ENCODE measurements at places on chromosomes 3 and 15.

DNA sequence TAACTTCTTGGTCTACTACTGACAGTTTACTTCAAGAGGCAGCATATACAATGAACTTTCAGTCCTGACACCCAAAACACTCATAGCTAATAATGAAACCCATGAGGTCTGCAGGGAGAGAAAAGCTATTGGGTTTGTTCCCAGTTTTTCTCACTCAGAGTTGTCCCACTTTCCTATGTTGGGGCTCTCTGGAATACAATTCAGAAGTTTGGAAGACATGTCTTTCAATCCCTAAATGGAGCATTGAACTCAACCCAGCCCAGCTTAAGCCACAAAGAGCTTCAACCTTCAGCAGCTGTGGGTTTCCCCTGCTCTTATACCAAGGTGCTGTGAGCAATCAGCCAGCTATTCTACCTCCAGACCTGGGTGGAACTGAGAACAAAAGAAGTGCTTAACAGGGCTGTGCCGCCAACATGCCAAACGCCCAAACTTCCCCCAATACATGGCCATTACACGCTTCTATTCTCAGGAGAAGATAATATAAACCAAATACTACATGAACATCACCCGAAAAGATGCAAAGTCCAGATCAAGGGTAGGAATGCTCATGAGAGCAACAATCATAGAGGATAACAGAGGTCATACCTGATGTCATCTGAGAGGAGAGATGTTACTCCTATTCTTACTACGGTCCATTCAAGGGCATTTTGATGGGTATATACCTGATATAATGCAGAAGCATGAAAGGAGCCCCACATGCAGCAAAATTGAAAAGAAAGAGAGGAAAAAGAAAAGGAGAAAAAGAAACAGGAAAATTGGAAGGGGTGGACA is 131.2 kb upstream of the TGFBR2 start:
- no peak for DNase-seq

- no peak for DNase-seq
Observed at GRCh38 chr3:194779729-194780224, 94.1 kb downstream of the FAM43A start.

DNA sequence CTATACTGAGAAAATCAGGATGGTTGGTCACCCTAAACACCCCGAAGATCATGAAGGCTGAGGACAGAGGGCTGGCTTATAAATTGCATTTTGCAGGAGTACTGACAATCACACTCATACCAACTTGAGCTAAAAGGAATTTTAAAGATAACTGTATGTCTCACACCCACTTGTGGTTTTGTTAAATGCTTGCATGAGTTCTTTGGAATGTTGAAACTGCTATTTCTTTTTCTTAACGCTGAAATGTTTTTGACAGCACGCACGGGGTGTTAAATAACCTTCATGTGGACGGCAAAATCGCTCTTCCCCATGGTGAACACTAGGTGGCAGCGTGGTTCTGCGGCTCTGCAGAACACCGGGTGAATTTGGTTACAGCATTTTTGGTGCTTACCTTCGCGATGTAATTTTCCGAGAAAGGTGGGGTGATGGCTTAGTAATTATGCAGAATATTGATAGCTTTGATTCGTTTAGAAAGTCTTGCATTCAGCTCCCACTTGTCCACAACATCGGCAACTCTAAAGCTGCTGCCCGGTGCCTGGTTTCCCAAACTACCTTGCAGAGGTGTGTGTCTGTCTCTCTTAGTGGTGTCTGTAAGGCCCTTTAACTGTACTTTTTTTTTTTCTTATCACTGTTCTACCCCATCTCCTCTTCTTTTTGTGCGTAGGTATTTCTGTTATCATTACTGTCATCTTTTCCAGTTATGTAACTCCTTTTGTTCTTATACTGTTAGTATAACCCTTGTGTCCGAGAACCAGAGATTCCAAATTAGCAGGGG is 51.7 kb downstream of the ARNT2 start:
- DNase-seq, result no peak

GRCh38 chr3:146326875-146327543 is 76.1 kb upstream of the PLSCR4 start:
- DNase-seq, result no peak

DNA sequence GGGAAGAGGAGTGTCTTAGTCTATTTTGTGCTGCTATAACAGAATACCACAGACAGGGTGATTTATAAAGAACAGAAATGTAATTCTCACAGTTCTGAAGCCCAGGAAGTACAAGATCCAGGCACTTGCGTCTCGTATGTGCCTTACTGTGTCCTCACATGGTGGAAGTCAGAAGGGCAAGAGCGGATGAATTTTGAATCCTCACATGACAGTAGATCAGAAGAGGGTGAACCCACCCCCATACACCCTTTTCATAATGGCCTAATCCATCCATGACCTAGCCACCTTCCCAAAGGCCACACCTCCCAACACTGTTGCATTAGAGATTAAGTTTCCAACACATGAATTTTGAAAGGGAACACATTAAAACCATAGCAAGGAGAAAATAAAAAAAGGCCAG is 18.7 kb upstream of the ANXA2 start:
- DNase-seq, result no peak

DNA sequence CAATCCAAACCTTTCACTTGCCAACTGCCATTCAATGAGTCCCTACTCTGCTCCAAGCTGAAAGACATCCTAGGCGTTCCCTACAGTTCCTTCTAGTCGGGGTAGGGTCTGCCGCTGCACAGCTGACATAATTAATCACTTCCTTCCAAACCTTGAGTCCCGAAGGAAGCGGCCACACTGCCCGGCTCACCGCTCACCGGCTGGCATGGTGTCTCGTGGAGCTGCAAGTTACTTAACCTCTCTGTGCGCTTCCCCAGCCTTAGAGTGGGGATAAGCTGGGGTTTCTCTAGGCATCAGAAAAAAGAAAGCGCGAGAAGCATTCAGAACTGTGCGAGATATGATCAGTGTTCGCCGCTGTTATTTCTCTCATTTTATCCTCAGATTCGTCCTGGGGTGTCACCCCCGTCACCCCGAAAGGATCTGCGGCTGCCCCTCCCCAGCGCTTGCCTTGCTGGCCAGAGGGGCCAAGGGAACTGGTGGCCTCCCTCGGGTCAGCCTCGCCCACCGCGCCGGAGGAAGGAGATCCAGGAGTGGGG is 748 bp downstream of the MRPS25 start:
- DNase-seq, result no peak

- peak; percentile 3 for DNase-seq
Observed at GRCh38 chr3:172107403-172107802, 68.0 kb downstream of the FNDC3B start.

DNA sequence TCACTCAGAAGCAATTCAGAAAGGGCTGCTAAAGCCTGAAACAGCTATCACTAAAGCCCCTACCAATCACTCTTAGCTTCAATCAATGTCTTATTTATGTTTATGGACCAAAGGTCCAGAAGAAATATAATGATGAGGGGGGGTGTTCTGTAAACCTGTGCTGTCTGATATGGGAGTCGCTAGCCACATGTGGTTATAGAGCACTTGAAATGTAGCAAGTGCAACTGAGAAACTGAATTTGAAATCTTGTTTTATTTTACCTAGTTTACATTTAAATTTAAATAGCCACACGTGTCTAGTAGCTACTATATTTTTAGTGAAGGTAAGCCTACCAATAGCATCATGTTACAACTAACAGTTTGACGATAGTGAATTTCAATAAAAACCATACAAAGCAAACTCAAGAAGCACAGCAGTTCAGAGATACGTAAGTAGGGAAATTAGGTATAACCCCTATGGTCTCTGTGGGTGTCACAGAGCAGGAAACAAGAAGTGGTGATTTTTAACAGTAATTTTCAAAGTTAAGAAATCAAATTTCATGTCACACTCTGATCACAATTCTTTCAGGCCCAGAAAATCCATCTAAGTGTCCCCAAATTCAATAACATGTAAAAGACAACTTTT is 3.6 kb downstream of the POU1F1 start:
- no peak for DNase-seq

GRCh38 chr3:128267541-128267940 is 114.3 kb downstream of the EEFSEC start:
- no peak for DNase-seq

DNA sequence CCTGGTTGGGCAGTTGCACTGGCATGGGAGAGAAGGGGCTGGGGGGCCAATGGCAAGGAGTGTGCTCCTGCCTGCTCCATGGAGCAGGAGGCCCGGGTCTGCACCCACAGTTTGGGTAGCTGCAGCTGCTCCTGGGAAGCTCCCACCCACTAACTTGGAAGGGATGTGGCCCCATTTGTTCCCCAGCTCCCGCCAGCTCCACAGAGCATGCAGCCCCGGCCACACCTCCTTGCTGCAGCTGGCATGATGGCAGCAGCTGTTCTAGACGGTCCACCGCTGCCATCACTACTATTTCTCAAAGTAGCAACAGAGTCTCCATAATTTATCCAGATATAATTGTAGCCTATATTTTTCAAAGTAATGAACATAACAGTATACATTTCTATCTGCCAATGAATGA is 65.8 kb downstream of the PIK3CB start:
- no peak for DNase-seq

DNA sequence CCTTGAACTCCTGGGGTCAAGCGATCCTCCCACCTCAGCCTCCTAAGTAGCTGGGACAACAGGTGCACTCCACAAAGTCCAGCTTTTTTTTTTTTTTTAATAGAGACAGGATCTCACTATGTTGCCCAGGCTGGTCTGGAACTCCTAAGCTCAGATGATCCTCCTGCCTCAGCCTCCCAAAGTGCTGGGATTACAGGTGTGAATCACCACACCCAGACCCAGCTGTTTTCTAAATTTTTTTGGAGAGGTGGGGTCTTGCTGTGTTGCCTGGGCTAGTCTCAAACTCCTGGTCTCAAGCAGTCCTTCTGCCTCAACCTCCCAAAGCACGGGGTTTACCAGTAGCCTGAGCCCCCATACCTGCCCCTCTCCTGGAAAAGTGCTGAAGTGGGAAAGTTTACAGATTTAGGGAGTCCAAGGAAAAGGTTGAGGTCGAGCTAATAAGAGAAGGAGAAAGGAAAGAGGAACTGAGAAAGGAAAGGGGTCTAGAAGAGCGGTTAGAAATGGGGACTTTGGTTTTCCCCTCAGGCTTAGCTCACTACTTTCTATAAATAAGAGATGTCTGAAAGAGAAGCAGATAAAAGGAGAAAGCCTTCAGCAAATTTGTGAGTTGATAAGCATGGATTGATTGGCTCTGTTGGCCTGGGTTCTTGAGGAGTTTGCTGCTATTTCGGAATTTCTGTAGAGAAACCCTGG is 23.6 kb downstream of the UBE2E1 start:
- no peak for DNase-seq

DNA sequence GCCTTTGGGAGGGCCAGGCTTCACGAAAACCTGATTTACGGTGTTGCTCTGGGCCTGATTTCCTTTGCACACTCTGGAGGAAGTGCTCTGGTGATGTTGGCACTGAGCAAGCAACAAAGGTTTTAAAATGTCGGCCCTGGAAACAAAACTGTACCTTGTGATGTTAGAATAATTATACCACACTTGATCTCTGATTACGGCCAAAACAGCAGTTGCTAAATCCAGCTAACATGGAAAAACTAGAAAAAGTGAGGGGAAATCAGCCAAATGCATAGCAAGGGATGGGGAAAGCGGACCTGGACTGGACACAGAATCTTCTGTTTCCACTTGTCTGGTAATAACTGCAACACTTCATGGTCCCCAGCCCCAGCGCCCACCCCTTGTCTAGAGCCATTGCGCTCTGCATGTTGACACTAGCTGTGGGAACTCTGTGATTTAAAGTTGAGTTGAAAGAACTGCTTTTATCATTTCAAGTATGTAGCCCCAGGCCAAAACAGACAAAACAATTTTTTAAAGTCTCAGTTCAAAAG is 120.1 kb downstream of the VGLL4 start:
- DNase-seq, result no peak

DNA sequence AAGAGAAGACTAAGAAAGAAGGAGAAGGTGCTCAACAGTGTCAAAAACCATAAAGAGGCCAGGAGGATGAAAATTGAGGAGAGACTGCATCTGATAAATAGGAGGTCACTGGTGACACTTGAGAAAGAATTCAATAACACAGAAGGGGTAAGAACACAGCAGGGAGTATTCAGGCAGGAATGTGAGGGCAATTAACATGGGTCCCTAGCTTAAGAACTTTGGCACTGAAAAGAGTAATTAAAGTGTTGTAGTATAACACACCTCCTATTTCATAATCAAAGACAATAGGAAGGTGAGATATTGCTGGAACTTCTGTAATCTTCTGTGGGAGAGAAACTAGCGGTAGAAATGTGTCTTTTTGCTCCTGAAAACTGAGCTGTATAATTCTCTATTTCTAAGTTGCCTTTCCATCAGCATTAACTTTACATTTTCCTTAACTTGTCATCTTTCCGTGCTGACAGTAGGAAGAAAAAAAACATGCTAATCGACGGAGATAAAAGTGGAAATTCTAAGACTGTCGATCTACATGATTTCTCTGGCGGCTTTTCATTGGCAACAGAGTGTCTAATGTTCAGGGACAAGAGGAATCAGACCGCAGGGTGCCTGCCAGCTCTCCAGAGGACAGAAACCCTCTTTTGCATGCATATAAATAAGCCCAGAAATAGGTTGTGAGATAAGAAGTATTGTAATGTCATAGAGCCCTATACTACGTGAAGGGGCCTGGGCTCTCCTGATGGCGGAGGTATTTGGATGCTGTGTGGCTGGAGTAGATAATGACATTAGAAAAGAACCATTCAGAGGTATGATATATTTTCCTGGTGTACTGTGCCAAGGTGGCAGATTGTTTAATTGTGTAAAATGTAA is 147.9 kb upstream of the GAP43 start:
- no peak for DNase-seq
